NCI-H1694 treated with DMSO at 0.1 percent for 48 hours (cell line): ENCODE measurements at places on chromosomes 16 and 17.

DNA sequence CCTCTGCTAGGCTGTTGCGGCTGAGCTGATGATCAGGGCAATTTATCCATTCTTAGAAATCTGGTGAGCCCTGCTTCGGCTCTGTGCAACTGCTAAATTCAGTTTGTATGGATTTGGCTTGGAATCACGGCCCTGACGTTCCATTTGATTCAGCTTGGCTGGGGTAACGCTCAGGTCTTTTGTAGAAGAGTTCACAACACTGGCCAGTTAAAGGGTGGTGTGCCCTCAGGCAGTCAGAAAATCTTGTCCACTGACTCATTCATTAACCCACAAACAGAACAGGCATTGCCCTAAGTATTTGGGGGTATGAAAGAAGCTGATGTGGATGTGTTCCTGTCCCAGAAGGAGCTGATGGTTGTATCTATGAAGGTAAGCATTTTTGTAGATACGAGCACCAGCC lies 53.9 kb downstream of the GNAO1 start:
- no peak for DNase-seq

- DNase-seq = no peak
These were observed 4.7 kb downstream of the LPCAT2 start for GRCh38 chr16:55513616-55514015.

GRCh38 chr16:10938796-10939648 lies 3.2 kb downstream of the DEXI start:
- no peak for DNase-seq

DNA sequence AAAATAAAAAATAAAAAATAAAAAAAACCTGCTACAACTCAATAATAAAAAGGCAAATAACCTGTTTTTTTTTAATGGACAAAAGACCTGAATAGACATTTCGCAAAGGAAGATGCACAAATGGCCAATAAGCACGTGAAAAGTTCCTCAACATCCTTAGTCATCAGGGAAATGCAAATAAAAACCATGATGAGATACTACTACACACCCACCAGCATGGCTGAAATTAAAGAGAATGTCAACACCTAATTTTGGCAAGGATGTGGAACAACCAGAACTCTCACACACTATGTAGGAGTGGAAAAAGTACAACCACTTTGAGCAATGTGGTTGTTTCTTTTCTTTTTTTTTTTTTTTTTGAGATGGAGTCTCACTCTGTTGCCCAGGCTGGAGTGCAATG lies 24.6 kb downstream of the COG7 start:
- no peak for DNase-seq

- no peak for DNase-seq
These were observed 292.6 kb upstream of the CDH11 start for GRCh38 chr16:65414284-65414984.

GRCh38 chr16:58029410-58029809 lies 3.9 kb downstream of the MMP15 start:
- DNase-seq = no peak

DNA sequence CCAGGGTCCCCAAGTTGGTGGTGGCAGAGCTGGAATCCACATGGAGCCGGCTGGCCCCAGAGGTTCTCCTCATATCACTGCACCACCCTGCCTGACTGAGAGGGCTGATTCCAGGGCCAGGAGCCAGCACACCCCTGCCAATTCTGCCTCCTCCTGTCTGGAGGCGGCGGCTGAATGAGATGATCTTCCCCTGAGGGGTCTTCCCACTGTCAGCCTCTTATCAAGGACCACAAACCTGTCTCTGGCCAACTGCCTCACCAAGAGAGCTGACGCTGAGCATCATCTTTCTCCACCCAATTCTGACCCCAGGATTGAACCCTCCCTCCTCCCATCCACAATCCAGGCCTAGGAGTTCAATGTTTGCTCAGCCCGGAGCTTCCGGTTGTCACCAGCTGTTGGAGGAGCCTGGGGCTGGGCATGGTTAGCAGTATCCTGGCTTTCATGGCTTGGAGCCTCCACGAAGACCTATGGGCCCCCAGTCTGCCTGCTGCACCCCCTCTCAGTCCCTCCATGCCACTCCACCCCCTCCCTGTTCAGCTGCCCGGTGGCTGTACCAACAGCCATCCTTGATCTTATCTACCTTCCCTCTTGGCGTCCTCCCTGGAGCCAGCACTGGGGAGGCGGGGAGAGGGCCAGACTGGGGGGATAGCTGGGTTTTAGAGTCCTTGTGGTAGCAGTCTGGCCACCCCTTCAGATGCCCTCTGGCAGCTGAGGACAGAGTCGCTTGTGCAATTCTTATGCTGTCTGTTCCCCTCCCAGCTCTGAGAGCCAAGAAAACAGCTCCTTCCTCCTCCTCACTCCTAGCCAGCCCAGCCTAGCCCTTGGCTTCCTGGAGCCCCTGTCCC lies 25.6 kb downstream of the ABCC3 start:
- DNase-seq = no peak

DNA sequence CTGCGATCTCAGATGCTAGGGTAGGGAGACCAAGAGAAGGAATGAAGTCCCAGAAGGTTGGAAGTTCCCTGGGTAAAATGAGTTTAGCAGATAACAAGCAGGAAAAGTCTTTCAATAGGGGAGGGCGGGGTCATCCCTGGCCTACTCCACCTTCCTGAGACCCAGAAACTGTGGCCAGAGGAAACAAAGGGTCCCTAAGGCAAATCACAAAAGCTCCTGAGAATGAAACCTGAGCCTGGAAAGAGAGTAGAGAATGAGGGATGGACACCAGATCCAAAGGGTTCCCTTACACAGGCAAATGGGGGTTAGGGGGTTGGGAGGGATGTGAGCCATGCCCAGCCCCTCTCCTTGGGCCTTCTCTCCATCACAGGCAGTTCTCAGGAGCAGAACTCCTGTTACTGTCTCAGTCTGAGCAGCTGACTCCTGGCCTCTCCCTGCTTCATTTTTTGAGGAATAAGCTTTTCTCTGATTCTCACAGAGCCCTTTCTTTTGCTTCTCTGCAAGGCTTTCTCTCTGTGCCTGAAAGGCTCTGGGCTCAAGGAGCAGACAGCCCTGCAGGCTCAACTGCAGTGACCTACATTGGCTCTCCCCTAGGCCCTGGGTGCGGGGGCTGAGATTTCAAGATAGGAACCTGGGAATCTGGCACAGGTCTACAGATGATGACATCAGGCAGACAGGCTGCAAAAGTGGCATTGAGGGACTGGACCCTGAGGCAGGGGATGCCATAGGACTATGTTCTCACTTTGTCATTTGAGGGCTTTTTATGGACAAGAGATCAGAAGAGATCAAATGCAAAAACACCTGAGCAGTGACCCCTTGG lies 9.8 kb upstream of the NR1D1 start:
- no peak for DNase-seq

DNA sequence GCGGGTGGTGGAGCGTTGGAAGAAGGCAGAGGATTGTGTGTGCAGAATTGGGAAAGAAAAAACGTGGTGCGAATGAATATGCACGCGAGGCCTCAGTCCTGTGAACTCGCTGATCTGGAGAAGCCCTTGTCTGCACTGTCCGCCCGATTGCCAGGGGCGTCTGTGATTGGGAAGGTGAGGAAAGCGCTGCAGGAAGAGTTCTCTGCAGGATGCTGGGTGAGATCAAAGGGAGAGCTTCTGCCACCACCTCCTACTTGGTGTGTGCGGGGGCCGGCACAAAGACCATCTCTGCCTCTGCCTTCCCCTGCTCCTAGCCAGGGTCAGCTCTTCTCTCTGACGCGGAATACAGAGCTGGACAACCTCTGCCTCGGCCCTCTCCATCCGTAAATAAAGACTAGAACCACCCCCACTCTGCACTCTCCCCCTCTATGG lies 841 bp upstream of the RAB5C start:
- DNase-seq = no peak

GRCh38 chr17:62780269-62780668 lies 27.8 kb downstream of the MARCHF10 start:
- no peak for DNase-seq

DNA sequence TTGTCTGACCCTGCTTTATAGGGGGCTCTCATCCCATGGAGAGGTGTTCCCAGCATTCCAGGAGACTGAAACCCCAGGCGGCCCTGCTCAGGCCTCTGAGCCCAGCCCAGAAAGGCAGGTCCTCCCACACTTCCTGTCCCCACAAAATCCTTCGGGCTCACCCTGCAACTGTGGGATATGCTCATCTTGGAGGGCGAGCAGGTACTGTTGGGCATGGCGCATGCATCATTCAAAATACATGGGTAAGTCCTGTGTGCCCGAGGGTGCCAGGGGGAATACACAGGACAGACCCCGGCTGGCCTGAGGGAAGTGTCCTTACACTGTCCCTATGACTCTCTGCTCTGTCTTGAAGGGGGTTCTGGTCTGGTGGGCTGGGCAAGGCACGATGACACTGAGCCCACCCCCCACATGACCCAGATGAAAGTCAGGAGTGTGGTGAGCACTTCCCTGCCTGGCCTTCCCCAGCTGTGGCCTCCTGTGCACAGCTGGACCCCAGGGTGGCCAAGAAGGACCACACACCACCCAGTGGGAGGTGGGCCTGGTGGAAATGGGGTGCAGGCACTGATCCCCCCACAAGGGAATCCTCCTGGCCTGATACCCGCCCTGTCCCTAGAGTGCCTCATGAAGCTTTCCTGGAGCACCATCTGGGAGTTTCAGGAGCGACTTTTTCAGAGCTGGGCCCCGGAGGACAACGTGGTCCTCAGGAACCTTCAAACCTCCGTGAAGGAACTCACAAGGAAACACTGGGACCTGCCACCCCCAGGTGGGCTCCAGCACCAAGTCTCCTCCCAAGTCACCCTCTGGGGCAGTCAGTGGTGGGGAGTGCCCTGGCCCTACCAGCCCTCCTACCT lies 46.7 kb downstream of the USP22 start:
- no peak for DNase-seq

DNA sequence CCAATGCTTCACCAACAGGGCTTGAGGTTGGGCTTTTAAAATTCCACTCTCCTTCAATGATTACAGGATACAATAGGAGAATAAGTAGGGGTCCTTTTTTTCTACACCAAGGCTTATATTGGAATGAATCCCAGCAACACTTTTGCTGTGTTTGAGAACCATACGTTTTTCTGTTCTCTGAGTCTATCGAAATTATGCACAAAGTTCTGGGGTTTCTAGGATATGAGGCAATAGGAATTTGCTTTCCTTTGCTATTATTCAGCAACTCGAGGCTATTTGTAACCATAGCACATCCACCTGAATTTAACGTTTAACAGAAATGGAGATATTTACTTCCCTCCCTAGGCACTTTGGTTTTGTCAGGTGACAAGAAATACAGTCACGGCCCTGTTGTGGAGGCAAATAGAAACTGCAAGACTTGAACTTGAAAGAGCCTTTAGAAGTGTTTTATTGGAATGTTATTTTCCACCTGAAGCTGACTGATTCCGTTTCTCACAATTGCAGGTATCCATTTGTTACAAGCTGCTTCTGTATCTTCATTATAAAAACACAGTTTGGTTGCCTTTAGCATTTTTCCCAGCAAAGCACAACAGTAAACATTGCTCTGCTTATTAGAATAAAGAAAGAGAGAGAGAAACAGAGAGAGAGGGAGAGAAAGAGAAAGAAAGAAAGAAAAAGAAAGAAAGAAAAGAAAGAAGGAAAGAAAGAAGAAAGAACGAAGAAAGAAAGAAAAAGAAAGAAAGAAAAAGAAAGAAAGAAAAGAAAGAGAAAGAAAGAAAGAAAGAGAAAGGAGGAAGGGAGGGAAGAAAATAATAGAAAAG lies 109.6 kb downstream of the HS3ST3A1 start:
- DNase-seq = no peak

GRCh38 chr17:29945281-29945680 lies 3.8 kb downstream of the EFCAB5 start:
- DNase-seq = no peak

GRCh38 chr16:55955424-55955823 lies 80.3 kb upstream of the CES5A start:
- DNase-seq = peak; percentile 5

GRCh38 chr16:23505671-23506605 lies 4.4 kb downstream of the GGA2 start:
- no peak for DNase-seq

DNA sequence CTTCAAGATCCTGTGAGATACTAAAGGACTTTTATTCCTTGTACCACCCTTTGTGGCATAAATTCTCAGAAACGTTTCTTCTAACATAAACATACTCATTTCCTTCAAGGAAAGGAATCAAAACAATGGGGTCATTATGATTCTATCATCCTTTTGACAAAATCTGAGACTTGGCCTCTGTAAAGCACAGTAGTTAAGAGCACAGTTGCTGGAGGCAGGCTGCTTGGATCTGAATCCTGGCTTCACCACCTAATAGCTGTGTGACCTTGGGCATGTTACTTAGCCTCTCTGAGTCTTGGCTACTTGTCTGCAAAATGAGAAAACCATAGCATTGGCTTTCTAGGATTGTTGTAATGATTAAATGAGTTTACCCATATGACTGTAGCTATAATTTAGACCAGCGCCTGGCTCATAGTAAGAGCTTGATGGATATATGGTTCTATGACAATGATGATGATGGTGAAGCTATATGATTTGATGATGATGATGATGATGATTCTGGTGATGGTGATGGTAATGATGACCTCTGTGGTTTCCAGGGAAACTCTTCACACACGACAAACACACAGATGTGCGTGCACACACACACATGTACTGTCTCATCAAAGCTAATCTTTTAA lies 6.1 kb upstream of the KRT31 start:
- no peak for DNase-seq

DNA sequence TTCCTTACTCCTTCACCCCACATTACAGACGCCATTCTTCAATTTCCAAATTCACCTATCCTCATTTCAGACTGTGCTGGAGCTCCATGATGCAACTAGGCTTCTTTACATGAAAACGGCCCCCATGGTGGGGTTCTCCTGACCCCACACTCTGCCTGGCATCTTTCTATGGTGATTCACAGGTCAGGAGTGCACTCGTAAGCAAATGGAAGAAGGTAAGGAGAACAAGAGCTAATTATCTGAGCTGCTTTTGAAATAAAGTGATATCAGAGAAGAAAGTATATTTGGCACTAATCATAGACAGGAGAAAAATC lies 27.5 kb upstream of the SUPT4H1 start:
- no peak for DNase-seq

DNA sequence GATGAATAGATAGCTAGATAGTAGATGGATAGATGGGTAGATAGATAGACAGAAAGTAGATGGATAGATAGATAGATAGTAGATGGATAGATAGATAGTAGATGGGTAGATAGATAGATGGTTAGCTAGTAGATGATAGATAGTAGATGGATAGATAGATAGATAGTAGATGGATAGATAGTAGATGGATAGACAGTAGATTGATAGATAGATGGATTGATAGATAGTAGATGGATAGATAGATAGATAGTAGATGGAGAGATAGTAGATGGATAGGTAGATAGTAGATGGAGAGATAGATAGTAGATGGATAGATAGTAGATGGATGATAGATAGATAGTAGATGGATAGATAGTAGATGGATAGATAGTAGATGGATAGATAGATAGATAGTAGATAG lies 40.4 kb downstream of the PIK3R5 start:
- DNase-seq = no peak

- DNase-seq = no peak
These were observed 34.2 kb upstream of the APPBP2 start for GRCh38 chr17:60559995-60560859.

DNA sequence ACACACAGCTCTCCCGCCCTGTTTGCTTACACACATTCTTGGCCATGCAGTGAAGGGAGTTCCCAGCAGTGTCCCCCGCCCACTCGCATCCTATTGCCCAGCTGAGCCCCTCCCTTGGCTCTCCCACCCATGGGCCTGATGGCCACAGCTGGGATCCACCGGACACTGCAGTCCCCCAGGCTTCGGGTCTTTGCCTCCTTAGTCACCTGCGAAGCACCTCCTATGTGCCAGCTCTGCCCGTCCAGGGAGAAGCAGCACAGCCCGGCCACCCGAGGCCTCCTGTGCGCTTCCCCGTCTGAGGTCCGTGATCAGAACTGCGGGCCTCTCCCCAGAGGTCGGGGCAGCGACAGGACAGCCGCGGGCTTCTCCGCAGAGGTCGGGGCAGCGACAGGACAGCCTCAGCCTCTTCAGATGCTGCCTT lies 136.9 kb downstream of the BANP start:
- no peak for DNase-seq
